Suppressor macrophage treated with lipopolysaccharide for 1 hour (primary cell): ENCODE measurements at places on chromosomes 7 and 10.

GRCh38 chr10:3034616-3035015 lies 32.7 kb upstream of the PFKP start:
- peak; percentile 26 for DNase-seq

GRCh38 chr10:77835669-77836086 lies 90.9 kb downstream of the DLG5 start:
- no peak for DNase-seq

- DNase-seq: peak; percentile 91
Observed at GRCh38 chr7:141702047-141702567, at the start of gene DENND11. Gene DENND11, minus strand, starts transcription at chr7:141702166. Its CDS starts 13 bp downstream, at chr7:141702153.

DNA sequence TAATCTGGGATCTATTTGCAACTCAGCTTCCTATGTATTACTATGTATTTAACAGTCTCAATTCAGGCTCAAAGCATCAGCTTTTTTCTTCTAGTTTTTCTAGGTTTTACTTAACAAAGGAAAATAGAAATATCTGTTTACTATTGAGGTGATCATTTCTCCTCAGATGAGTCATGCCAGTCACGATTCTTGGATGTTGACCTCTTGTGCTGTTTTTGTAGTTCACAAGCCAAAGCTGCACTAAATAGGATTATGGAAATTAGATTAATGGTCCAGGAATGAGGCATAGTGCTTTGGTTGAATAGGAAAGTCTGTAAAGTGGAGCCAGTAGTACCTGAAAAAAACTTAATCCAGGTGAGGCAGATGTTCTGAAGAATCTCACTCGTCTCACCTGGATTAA lies 198.3 kb upstream of the KAT6B start:
- DNase-seq: no peak
